ENCODE measurements at places on chromosomes 13 and 19. TPM values are rescaled to one million over a fixed set of nuclear protein-coding genes. Genes with fewer than 3 reads are reported as not detected.
A peak's percentile ranks its signal among the peaks of the same experiment; 100 is the strongest.

Gene ZNF665
- 3.5 TPM for polyA plus RNA-seq

Gene KANK3
- polyA plus RNA-seq, result not detected

Gene ZNF880
- polyA plus RNA-seq, result 16.1 TPM

Gene MEF2B
- 0.39 TPM for polyA plus RNA-seq

Gene EID2
- 5.5 TPM for polyA plus RNA-seq

Gene SEMA6B
- 0.22 TPM for polyA plus RNA-seq

Gene CLDN10
- not detected for polyA plus RNA-seq

Gene PSG1
- polyA plus RNA-seq, result 14.4 TPM

Gene SMIM44
- polyA plus RNA-seq, result not detected

Gene ZSCAN18
- 18.5 TPM for polyA plus RNA-seq

Gene ELSPBP1
- not detected for polyA plus RNA-seq

Gene RASIP1
- 0.76 TPM for polyA plus RNA-seq

Gene FBXO27
- polyA plus RNA-seq, result 7.0 TPM

Gene CD79A
- polyA plus RNA-seq, result 0.37 TPM

Gene SELENOW
- polyA plus RNA-seq, result 293 TPM

Gene DCLK1
- 0.69 TPM for polyA plus RNA-seq

Gene FXYD5
- polyA plus RNA-seq, result 248 TPM

Gene S1PR2
- 12.5 TPM for polyA plus RNA-seq

DNA sequence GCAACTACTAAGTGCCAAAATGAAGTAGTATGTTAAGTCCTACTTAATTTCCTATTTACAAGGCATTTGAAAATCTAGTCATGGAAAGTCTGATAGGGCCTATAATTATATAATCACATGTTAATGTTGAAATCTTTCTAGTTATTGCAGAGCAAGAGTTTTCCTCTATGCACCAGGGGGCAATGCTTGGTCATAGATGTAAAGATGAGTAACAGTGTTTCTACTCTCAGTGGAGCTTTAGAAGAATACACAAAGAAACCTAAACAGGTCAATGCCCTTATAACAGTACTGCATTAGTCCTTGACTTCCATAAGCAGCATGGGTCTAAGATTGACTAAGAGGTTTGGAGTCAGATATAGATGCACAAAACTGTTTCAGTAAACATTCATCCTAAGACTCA lies 218.7 kb downstream of the KCTD12 start:
- no peak for DNase-seq

- DNase-seq, result peak; percentile 64
These were observed at the start of gene C19orf25 for GRCh38 chr19:1478934-1479707. C19orf25 (minus strand) TSS chr19:1479215; CDS start chr19:1478903, 312 bp downstream.

DNA sequence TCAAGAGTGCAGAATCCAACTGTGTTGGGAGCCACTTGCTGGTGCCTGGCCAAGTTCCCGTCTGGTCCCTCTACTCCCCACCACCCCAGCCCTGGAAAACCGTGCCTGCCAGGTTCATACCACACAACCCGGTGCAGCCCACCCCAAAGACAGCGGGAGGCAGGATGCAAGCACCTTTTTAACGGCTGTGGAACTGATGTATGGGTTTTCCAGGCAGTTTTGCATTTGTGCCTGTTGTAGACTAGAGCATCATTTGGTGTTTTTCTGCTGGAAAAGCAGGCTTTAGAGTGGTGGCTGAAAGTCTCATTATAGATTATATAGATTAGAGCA lies 13.5 kb downstream of the TFDP1 start:
- DNase-seq, result no peak

DNA sequence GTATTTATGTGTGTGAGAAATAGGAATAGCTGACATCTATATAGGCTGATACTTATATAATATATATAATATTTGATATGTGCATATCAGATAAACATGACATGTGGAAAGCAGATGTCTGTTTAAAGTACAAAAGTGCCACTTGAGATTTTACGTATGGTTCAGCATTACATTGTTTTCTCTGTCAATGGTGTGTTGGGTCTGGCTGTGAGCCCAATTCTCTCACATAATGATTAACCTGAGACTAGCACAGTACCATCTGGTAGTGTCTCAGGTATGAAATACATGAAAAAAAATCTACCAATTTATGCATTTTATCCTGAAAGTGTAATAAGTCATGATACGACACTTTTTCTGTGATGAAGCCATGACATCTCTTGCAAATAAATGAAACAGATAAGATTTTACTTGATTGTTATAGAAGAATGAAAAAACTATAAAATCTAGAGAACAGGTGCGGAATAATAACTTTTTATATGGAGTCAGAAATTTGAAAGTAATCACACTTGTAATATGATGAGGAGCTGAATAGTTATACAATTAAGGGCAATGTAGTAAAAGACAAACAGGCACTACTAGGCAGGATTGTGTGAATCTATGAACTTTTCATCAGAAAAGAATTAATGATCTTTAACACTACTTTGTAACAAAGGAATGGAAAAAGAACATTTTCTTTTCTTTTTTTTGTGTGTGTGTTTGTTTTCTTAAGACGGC lies 1405.0 kb downstream of the OLFM4 start:
- no peak for DNase-seq

GRCh38 chr13:32734511-32734910 lies 148.3 kb downstream of the PDS5B start:
- no peak for DNase-seq

DNA sequence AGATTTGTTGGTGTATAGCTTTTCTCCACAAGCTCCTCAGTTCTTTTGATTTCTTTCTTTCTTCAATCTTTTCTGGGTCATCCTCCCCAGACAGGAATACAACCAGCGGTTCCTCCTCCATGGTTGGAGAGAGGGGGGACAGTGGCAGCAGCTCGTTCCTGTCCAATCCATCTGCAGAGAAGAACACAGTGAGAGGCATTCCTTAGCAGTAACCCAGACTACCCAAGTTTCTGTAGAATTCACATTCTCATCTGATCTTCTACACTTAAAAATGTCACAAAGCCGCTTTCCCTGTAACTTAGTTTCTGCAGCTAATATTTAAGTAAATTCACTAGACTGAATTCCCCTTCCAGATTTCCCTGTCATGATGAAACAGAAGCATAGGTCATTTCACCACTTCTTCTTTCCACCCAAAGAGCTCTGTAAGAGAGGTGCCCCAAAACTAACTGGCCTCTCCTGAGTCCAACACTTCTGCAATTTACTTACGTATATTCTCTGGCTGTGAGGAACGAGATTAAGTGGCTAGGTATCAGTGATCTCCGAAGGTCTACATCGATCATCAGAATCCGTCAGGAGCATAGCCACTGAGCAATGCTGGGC lies 171.9 kb downstream of the TBC1D4 start:
- DNase-seq, result no peak

DNA sequence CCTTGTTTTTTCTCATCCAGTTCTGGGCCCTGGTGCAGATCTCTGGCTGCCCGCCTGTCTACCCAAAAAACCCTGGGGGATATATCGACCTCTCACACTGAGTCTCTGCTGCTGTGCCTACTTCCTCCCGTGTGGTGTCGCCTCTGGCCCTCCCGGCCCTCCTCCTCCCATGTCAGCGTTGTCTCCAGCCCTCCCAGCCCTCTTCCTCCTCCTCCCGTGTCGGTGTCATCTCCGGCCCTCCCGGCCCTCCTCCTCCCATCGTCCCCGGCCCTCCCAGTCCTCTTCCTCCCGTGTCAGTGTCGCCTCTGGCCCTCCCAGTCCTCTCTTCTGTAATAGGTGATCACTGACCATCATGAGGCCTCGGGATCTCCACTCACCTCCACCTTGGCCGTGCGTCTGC lies 81.8 kb downstream of the GPR12 start:
- no peak for DNase-seq

- DNase-seq, result no peak
These were observed 23.4 kb downstream of the DPRX start for GRCh38 chr19:53655042-53655665.

GRCh38 chr19:44051650-44052402 lies at the start of gene ZNF223:
ZNF223 (plus strand) TSS chr19:44052036; CDS start chr19:44055177, 3,141 bp downstream.
- peak; percentile 73 for DNase-seq

- no peak for DNase-seq
These were observed 29.9 kb downstream of the CAPN12 start for GRCh38 chr19:38714354-38714778.

- no peak for DNase-seq
These were observed 114.9 kb upstream of the TMTC4 start for GRCh38 chr13:100789481-100789880.

DNA sequence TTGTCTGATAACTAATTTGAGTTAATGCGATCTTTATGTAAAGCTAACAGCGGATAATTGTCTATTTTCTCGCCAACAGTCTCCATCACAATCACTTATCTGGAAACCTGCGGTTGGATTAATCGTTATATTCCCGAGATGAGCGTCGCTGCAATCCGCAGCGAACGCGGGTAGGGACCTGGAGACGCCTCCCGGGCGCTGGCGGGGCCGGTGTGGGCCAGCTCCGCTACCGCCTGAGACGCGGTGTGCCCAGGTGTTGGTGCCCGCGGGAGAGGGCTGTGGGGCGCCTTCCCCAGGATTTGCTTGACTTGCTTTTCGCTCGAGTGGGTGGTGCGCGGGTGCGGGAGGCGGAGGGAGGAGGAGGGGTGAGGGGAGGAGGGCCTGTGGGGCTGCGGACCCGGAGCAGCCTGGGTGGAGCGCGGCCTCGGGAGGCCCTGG lies 38.3 kb downstream of the SOX1 start:
- DNase-seq, result no peak

- no peak for DNase-seq
These were observed 8.1 kb downstream of the PIK3R2 start for GRCh38 chr19:18160971-18161635.

- no peak for DNase-seq
These were observed at the start of gene PLIN4 for GRCh38 chr19:4518345-4519171. PLIN4 (minus strand) TSS chr19:4518486; CDS start chr19:4518272, 214 bp downstream.

- no peak for DNase-seq
These were observed 260.8 kb downstream of the DNAJC15 start for GRCh38 chr13:43284162-43284561.

DNA sequence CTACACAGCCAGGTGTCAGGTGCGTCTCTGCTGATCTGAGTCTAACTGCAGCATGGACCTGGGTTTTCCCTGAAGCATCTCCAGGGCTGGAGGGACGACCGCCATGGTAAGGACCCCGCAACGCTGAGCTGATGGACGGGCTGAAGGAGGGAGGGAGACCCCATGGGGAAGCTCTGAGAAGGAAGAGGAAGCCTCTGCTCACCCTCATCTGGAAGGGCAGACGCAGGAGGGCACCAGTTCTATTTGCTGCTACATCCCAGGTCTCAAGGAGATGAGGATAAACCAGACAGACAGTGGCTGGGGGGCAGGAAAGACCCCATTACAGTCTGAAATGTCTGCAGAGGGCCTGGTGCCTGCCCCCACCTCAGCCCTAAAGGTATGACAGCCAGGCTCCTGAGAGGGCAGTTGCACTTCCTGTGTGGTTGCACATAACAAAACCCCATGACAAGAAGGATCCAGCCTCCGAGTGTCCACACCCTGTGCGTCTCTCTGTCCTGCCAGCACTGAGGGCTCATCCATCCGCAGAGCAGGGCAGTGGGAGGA lies at the start of gene LILRA2:
Gene LILRA2 (plus strand): TSS at position 461 of the 543 bp plus-strand sequence. CDS start 89 bp downstream, outside the sequence.
- DNase-seq, result no peak

GRCh38 chr13:81230386-81230785 lies 889.5 kb upstream of the SPRY2 start:
- DNase-seq, result no peak

DNA sequence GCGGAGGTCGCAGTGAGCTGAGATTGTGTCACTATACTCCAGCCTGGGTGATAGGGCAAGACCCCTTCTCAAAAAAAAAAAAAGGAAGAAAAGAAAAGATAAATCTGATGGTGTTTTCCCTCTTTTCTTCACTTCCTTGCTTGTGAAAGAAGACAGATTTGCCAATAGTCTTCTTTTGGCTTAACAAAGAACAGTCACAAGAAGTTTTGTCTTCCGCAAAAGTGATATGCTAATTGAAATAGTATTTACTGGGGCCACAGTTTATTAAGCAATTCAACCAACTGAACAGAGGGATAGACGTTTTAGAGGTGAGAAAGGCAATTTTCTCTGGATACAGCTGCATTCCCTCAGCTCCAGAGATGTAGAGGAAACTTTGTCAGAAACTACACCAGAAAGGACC lies 22.9 kb upstream of the PLAUR start:
- DNase-seq, result no peak

GRCh38 chr13:45490068-45490467 lies 25.3 kb downstream of the COG3 start:
- DNase-seq, result no peak

DNA sequence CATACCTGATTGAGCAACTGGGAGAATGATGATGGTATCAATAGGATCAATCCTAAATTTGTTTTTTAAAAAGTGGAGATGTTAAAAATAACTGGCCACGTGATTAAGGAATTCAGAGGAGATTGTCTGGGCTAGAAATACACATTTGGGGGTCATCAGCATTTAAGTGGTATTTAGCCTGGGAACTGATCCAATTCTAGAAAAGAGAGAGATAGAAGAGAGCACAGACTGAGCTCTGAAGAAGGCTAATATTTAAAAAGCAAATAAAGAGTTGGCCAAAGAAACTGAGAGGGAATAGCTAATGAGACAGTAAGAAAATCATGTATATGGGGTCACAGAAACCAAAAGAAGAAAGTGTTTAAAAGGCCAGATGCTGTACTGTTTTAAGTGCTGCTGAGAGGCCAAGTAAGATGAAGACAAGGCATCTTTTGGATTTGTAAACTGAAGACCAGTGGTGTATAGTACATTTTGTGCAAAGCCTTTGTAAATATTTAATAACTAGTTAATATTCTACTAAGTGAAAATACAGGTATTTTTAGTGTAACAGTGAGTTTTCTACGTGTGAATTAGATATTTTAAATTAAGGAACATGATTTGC lies 40.2 kb downstream of the UBL3 start:
- DNase-seq, result no peak

DNA sequence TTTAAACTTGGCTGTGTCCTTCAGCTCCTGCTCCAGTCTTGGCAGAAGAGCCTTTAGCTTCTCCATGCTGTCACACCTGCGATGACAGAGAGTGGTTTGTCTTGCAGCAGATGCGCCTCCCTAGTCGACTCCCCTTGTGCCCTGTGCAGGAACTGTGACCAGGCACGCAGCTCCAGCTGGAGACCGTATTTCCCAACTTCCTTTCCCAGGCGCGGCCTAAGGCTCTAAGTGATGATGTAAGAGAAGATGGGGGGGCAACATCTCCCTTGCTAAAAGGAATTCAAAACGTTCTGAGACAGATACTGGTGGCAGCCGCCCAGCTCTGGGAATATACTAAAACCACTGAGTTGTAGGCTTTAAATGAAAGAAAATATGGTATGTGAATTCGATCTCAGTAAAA lies 16.3 kb downstream of the DCUN1D2 start:
- DNase-seq, result no peak

Data from BJ (cell line).